Common myeloid progenitor, CD34-positive (primary cell): ENCODE measurements at places on chromosomes 4 and X.

- no peak for DNase-seq
These were observed 7.0 kb upstream of the FRYL start for GRCh38 chr4:48787056-48787455.

DNA sequence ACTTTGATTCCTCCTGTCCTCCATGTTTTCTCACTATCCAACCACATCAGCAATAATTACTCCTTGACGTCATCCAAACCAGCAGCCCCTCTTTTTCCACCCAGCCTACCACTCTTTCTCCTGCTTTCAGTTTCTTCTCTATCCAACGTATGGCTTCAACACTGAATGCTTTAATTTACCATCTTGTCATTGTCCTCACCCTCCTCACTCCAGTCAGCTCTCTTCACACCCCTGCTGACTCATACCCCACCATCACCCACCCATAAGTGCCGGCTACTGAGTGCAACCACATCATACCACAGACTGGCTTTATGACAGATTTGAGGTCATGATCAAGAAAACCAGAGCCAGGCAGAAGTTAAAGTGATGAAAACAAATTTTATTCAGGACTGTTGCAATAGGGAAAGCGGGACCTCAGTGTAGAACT lies 9.8 kb upstream of the ANXA5 start:
- DNase-seq = peak; percentile 49

- DNase-seq = no peak
These were observed 80.3 kb downstream of the BANK1 start for GRCh38 chr4:101870874-101871273.

GRCh38 chr4:54091637-54092404 lies 8.1 kb upstream of the GSX2 start:
- DNase-seq = peak; percentile 81

DNA sequence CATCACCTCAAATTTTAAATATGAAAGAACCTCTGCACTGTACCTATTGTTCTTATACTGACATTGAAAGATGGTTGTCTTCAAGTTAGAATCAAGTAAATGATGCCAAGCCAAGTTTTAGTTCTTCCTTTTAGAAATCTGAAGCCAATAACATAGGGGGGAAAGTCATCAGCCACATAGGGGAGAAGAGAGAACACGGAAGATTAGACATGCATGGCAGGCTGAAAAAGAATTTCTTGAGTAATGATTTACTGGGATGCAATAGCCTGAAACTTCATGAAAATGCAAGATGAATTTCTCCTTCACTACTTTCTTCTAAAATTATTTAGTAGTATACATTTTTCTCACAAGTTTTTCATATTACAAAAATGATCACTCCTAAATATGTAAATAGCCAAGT lies 13.6 kb upstream of the EPGN start:
- no peak for DNase-seq

DNA sequence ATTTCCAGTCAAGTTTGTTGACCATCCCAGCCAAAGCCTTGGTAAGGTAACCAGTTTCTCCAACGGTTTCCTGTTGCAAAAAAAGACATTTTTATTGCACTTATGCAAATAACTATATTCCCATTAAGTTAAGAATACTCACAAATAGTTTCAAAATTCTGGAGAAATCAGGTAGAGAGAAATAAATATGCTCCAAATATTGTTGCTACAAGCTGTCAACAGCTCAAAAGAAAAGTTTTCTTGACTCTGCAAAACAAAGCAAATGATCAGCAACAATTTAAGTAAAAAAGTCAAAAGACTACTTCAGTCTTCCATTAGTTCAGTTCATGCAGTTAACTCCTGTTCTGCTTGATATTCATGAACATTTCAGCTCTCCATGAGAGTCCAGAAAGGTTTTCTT lies 49.0 kb upstream of the UGT8 start:
- DNase-seq = no peak

DNA sequence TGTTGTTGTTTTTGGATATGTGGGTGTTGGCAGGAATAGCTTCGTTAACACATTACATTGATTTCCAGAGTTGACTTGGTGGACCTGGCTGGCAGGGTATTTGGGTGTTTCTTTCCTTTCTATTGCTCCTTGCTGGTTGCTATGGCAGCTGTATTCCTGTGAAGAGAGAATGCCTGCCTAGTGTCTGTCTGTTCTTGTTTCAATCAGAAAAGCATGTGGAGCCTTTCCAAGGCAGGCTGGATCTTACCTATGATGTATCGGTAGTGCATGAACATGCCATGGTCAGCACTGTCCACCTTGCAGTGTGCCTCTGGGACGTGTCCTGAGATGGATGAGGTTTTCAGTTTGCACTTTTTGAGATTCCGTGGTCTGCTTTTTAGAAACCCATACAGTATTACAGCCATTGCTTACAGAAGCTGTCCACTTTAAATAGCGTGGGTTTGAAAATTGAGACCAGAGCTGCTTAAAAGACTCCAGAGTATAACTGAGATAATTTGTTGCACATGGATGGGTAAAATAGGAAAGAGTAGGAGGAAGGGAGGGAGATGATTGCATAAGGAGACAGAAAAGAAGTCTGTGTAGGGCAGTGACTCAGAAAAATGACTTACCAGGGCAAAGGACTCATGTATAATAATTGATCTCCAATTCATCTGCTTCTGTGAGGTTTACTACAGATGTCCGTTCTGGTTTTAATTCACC lies 20.0 kb upstream of the AADAT start:
- no peak for DNase-seq

DNA sequence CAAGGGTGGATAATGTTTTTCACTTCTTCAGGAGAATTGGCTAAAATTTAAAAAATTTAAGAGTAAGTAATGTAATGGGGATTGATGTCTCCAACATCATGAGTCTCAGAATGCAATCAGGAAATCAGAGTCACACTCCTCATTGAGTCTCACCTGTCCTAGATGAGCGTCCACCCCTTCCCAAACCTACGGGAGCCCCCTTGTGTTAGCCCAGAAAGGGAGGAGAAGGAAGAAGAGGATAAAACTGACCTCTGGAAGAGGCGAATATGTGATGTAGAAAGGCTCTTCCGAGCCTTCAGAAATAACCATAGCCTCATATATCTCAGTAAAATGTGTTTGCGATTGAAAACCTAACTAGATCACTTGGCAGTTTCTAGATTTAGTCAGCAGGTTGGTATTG lies 157.1 kb downstream of the DCLK2 start:
- DNase-seq = no peak

DNA sequence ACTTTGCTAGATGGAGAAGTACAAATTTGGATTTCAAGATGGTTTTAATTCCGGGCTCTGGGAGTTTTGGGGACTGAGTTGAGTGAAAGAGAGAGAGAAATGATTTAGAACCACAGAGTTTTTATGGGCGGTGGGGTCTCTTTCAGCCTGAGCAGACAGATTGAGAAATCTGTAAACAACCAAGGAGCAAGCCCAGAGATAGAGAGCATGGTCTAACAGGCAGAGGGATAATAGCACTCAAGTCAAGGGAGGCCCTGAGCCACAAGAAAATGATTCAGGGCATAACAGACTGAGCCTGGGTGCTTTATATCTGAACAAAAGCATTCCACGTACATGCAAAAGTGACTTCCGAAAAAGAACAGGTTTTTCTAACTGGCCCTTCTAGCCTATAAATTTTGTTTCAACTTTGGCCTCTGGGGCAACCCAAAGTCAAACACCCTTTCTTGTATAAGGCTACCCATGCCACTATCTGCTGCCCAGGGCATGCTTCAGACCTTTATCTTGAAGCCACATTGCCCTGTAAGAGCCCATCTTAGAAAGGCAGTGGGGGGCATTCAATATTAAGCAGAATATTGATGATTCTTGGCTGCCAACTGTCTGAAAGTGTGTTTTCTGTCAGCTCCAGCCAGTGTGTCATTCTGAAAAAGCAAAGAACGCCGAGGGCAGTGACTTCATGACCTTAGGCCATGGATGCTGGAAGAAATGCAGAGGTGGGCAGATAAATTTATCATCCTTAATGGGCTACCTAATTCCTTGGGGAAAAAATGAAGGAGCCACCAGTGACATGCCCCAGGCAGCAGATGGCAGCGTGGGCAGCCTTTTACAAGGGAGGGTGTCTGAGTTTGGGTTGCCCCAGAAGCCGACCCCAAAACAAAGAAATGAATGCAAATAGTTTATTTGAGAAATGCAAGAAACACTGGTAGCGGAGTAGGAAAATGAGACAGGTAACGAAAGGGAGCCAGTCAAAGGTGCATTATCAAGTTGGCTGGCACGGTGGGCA lies 637.6 kb downstream of the MID1IP1 start:
- no peak for DNase-seq

- DNase-seq = no peak
These were observed 73.6 kb downstream of the FGFBP1 start for GRCh38 chr4:15864651-15865566.

GRCh38 chrX:16666541-16666940 lies 16.6 kb downstream of the S100G start:
- DNase-seq = no peak

- DNase-seq = no peak
These were observed 9.4 kb downstream of the NPY5R start for GRCh38 chr4:163353054-163353453.

DNA sequence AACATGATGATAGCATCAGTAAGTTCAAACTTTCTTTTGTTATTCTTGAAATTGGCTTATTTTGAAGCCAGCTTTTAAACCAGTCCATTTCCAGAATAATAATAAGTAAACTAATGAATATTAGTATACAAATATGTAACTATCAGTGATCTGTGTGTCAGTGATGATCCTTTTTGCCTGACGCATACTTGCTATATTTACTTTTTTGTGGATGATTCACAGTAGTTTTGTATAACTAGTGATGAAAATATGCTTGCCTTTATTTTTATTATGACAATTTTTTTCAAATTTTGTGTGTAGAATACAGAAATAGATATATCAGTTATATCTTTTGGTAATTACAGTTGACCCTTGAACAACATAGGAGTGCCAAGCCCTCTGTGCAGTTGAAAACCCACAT lies 49.5 kb downstream of the USP53 start:
- DNase-seq = no peak

GRCh38 chrX:97070346-97070745 lies 186.6 kb downstream of the RPA4 start:
- no peak for DNase-seq

DNA sequence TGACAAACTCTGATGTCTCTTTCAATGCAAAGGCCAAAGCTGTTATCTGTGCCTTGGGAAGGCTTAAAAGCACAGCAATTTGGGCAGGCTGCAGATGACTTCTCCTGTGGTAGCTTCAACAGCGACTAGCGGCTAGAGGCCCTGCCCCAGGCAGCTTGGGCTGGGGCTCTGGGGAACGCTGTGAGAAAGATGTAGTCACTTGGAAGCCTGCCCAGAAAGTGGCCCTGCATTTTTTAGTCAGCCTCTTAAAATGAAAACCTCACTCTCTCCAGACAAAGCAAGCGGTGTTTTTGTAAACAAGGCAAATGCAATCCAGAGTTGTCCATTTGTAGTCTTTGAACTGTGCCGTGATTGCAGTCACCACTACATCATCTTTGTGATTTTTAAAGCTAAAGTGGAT lies 27.5 kb downstream of the PCYT1B start:
- DNase-seq = peak; percentile 27
